Activated naive CD4-positive, alpha-beta T cell treated with anti-CD3 and anti-CD28 coated beads, Interleukin-2, amount 50 U/mL, for 16 hours (primary cell): ENCODE measurements at places on chromosomes 1 and 21.

DNA sequence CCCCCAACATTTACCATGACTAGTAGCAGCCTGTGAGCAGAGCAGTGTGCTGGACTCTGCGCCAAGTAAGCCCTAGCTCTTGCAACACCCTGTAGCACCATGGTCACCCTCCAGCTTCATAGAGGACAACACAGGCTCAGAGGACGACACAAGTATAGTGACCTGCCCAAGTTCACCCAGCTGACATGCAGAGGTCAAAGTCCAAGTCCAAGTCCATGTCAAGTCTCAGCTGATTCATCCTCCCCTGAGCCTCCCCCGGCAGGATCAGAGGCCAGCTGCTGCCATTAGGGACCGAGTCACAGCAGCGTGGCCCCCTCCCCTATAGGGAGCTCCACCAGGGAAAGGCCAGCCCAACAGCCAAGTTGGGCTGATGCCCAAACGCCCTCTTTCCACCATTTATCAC is 15.9 kb downstream of the SDC3 start:
- no peak for DNase-seq

GRCh38 chr1:63877021-63877767 is 103.4 kb downstream of the ROR1 start:
- DNase-seq, result no peak

DNA sequence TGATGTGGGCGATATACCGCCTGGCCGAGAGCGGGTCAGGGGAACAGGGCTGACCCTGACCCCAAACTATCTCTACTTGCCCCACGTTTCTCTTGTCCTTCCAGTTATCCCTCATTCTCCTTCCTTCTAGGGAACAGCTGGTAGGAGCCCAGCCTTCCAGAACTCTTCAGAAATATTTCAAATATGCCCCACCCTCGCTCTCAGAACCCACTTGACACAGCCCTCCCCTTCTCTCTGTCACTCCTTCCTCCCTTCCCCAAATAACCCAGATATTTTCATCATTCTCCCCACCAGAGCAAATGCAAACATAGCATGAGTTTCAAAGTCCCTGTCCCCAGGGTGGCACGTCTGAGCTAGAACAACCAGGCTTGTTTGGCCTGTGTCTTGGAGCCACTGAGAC is 1.1 kb downstream of the CACNA1S start:
- DNase-seq, result no peak

DNA sequence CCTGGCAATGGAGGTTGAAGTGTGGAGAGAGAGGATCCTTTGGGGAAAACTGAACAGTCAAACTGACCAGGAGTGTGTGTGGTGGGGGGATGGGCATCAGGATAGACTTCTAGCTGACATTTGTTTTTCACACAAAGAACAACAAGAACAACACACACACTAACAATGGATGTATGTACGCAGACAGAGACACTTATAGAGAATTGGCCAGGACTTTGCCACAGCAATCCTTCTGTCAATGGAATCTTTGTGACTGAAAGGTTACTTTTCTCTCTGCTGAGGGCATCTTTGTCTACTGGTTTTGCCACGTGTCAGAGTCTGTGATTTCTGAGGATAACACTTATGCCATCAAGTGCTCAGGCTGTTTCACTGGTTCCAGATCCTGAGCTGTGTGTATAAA is 12.4 kb upstream of the FCGR2A start:
- no peak for DNase-seq

DNA sequence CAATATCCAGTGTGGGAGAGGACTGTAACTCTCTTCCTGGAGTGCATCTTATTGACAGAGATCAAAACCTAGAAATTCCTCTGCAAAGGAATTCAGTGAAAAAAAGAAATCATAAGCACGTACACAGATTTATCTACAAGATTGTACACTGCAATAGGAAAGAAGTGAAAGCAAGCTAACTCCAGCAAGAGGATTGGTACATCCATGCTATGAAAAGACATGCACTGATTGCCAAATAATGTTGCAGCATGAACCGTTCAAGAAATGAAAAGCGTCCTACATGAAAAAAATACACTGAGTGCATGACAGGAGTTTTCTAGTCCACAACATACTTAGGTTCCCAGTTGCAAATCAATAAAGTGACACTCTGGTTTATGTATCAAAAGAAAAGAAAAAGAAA is 1.9 kb upstream of the MGST3 start:
- no peak for DNase-seq
